ENCODE measurements at places on chromosomes 16 and 17.

- DNase-seq: no peak
Measured at GRCh38 chr16:73265124-73265837, 217.4 kb upstream of the ZFHX3 start.

- DNase-seq: no peak
Measured at GRCh38 chr16:56174411-56174810, 16.9 kb upstream of the GNAO1 start.

DNA sequence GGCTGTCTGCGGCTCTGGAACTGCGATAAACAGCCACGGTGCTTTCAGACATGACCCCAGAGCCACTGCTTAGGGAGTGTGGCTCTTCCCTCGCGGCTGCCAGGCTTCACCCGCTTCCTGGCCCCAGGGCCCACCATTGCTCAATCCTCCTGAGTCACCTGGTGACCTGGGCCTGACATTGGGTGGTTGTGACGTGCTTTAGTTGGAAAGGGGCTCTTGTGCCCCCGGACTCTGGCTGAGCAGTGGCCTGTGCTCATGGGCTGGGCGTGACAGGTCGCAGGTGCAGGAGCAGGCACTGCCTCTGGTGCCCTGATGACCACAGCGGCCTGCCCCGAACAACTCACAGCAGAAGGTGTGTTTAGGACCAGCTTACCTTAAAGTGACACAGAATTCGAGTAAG lies 8.6 kb upstream of the NUDT16L1 start:
- DNase-seq: no peak

DNA sequence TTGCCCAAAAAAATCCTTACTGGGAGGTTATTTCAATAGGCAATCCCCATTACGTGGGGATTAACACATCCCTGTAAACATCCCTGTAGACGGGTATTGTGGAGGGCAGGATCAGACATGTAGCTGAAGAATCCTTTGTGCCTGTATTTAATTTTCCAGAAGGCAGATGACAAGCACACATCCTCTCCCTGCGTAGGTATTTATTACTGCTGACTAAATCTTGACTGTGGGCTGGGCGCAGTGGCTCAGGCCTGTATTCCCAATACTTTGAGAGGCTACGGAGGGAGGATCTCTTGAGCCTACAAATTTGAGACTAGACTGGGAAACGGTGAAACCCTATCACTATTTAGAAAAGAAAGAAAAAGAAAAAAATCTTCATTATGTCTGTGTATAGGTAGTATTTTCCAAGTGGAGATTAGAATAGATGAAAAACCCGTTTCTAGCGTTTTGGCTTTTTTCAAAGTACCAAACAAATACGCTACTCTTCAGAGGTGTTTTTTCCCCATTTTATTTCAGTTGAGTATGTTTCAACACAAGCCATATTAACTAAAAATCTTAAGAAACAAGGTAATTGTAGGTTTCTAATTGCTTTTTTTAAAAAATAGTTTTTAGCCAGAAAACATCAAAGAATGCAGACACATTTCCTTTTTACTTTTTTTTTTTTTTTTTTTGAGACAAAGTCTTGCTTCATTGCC lies 1.5 kb upstream of the MARF1 start:
- peak; percentile 40 for DNase-seq

Data from activated CD8-positive, alpha-beta memory T cell treated with anti-CD3 and anti-CD28 coated beads, Interleukin-2, amount 50 U/mL, for 48 hours (primary cell).